ENCODE measurements at places on chromosomes 11 and 22. TPM values are rescaled to one million over a fixed set of nuclear protein-coding genes. Genes with fewer than 3 reads are reported as not detected.

- peak; percentile 88 for DNase-seq
Measured at GRCh38 chr11:130369141-130369691, 54.5 kb upstream of the ZBTB44 start.

DNA sequence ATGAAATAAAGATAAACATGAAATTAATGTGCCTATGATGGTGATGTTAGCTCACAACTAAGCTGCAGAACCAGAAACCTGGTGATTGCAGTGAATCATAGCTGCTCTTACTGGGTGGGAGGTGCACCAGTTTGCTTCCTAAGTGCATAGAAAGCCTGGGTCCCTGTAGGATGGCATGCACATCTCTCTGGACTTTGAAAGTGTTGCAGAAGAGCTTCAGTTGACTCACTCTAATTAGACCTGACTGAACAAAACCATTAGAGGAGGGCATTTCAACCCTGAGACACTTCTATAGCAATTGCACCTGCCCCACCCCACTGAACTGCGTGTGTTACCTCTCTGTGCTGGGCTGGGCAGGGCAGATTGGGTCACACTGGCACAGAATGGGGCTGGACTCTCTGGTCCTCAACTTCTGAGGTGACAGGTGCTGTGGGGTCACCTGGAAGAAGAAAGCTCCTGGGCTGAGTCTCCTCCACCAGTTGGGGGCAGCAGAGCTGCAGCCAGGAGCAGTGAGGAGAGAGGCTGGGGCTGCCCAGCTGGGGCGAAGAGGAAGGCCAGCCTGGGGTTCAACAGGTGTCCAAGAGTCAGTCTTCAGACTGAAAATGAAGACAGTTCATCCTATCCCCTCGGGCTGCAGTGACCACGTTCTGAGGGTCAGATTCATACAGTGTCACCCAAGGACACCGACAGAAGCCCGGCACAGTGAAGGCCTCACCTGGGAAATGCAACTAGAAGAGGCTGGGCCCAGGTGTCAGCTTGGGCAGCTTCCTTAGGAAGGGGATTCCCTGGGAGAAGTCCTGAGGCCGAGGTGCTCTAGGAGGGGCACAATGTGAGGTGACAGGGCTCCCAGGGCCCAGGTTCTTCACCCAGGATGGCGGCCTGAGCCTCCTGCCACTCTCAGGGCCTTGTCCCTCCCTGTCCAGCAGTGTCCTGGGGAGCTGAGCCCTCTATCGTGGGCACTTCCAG is 58.1 kb downstream of the GGTLC2 start:
- no peak for DNase-seq

DNA sequence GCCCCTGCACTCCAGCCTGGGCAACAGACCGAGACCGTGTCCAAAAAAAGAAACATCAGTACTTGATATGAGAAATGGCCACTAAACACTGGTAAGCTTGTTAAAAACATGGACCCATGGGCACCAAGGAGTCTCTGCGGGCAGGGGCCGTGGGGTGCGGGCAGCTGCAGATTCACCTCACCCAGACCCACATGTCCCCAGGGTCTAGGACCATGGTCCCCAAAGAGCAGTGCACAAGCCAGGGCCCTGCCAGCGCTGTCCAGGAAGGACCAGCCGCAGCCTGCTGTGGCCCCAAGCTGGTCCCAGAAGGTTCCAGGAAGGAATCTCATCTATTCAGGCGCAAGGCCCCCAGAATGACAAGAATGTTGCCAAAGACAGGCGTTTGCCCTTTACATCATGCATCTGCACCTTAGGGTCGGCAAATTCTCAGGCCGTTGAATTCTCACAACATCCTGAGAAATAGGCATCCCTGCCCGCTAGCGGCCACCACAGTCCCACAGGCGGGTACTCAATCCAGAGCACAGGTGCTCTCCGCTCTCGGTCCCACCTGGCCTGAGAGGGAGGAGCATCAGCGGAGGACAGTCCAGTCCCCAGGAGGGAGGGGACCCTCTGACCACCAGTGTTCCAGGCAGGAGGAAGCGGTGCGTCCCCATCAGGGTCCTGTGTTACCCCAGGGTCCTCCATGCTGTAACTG is 9.5 kb downstream of the YPEL1 start:
- DNase-seq: no peak

DNA sequence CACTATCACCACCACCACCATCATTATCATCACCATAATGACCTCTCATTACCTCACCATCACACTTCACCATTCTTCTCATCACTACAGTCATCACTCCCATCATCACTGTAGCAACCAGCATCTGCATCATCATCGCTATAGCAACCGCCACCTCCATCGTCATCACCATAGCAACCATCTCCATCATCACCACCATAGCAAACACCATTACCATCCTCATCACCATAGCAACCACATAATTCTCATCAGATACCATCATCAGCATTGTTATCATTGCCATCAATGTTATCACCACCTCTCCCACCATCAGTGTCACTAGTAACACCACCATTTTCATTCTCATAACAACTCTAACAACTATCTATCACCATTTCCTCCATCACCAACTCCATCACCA is 23.1 kb upstream of the CD82 start:
- DNase-seq: no peak

GRCh38 chr11:86492370-86493010 is 117.8 kb downstream of the CCDC81 start:
- DNase-seq: no peak

- peak; percentile 89 for DNase-seq
Measured at GRCh38 chr11:44595964-44596381, 30.5 kb downstream of the CD82 start.

- peak; percentile 39 for DNase-seq
Measured at GRCh38 chr11:101433151-101433550, 150.7 kb downstream of the TRPC6 start.

DNA sequence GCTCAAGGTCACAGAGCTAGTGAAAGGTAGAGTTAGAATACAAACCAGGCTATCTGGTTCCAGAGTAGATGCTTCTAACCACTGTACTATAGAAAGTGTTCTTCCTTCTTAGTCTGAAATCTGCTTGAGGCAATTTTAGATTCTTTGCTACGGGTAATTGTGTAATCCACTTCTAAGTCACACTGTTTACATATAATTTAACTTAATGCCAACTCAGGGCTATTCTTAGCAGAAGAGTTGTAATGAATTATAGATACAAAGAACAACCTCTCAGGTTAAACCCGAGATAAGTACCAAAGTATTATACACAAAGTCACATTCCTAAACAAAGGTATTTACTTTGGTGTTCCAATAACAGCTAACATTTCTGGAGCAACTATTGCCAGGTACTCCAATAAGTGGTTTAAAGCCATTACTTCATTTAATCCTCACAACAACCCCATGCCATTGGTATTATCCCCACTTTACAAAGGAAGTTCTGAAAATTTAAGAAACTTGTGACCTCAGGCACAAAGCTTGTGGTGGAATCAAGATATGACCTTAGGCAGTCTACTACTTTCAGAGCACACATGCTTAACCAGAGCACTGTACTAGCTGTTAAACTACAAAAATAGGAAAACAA is 31.1 kb upstream of the DDI1 start:
- no peak for DNase-seq

Gene DGKZ
- total RNA-seq: 42.5 TPM

Gene MAML2
- total RNA-seq: 5.7 TPM

Gene FADD
- total RNA-seq: 12.1 TPM

Gene MYBPC3
- 0.13 TPM for total RNA-seq

Gene ZNF408
- total RNA-seq: 5.8 TPM

Gene TRPC6
- 19.2 TPM for total RNA-seq

GRCh38 chr22:35526333-35526979 is 14.2 kb upstream of the RASD2 start:
- DNase-seq: peak; percentile 49

- no peak for DNase-seq
Measured at GRCh38 chr11:35811783-35812182, 132.1 kb upstream of the LDLRAD3 start.

GRCh38 chr11:62976109-62976508 is 8.7 kb downstream of the SLC22A6 start:
- no peak for DNase-seq

DNA sequence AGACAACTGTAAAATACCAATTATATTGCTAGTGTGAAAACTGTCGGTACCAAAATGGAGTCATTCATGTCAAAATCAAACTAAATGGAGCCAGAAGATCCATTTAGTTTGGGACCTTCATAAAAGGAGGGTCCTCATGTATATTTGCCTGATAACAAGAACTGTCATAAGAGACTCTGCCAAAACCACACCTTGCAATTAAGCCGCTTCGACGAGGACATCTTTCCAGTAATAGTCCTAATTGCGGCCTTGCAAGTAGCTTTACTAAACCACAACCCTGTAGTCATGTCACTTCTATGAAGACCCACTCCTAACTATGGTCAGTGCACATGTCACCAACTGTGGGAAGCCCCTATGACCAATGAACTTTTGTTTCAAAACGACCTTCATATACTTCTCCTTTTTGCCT is 9.4 kb downstream of the UBQLN3 start:
- no peak for DNase-seq

DNA sequence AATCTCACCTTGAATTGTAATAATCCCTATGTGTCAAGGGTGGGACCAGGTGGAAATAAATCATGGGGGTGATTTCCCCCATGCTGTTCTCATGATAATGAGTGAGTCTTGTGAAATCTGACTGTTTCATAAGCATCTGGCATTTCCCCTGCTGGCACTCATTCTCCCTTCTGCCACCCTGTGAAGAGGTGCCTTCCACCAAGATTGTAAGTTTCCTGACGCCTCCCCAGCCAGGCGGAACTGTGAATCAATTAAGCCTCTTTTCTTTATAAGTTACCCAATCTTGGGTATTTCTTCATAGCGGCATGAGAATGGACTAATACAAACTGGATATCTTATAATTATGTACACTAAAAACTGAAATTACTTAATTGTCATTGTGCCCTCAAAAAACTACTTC is 189.2 kb upstream of the API5 start:
- no peak for DNase-seq

Gene SMC1B
- total RNA-seq: 0.04 TPM

Gene CCDC134
- 13.2 TPM for total RNA-seq

- no peak for DNase-seq
Measured at GRCh38 chr11:119015054-119015611, 3.0 kb downstream of the RPS25 start.

Gene CRYBB2
- 0.09 TPM for total RNA-seq

- no peak for DNase-seq
Measured at GRCh38 chr11:78355309-78355705, 62.3 kb downstream of the GAB2 start.

Gene GAB4
- not detected for total RNA-seq

Gene DEFB131B
- total RNA-seq: not detected

DNA sequence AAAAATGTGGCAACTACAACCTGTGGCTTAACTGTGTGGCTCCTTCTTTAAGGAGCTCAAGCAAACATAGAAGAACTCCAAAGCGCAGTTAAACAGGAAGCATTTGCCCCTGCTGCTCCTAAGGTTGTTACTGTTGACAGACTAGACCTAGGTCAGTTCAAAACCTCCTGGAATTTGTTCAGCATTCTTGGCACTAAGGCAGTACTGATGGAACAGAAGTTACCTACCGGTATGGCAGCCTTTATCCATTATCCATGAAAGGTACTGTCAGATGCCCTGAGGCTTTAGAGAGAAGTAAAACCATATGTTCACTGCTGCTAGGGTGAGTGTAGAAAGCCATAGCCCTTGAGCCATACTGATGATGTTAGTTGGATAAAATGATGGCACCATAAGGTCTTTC is 916.5 kb upstream of the FAT3 start:
- DNase-seq: no peak

Gene MMP1
- 0.04 TPM for total RNA-seq

Gene DENND6B
- total RNA-seq: 2.0 TPM

DNA sequence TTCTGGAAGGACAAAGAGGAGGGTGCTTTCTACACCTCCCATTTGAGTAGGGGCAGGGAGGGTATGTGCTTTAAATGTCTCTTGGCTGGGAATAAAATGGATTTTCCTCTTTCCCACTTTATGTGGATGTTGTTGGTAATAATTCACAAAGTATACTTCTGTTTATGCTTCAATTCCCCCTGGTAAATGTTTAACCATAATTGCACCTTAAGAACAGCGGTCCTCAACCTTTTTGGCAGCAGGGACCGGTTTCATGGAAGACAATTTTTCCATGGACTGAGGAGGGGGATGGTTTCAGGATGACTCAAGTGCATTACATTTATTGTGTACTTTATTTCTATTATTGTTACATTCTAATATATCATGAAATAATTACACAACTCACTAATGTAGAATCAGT is 4.0 kb upstream of the TP53AIP1 start:
- DNase-seq: no peak

Gene BIRC3
- total RNA-seq: 0.98 TPM

GRCh38 chr22:43446916-43447315 is 35.1 kb downstream of the MPPED1 start:
- DNase-seq: no peak

GRCh38 chr22:35460688-35461087 is 60.7 kb downstream of the MCM5 start:
- DNase-seq: no peak

Gene C11orf97
- not detected for total RNA-seq

Gene ZBTB16
- 10.0 TPM for total RNA-seq

- peak; percentile 98 for DNase-seq
Measured at GRCh38 chr11:65083834-65084597, at the start of the genes CDCA5 and ZFPL1. CDCA5 (minus strand) TSS chr11:65084040; CDS start chr11:65083978, 62 bp downstream. ZFPL1 (plus strand) TSS chr11:65084222; CDS start chr11:65084699, 477 bp downstream.

DNA sequence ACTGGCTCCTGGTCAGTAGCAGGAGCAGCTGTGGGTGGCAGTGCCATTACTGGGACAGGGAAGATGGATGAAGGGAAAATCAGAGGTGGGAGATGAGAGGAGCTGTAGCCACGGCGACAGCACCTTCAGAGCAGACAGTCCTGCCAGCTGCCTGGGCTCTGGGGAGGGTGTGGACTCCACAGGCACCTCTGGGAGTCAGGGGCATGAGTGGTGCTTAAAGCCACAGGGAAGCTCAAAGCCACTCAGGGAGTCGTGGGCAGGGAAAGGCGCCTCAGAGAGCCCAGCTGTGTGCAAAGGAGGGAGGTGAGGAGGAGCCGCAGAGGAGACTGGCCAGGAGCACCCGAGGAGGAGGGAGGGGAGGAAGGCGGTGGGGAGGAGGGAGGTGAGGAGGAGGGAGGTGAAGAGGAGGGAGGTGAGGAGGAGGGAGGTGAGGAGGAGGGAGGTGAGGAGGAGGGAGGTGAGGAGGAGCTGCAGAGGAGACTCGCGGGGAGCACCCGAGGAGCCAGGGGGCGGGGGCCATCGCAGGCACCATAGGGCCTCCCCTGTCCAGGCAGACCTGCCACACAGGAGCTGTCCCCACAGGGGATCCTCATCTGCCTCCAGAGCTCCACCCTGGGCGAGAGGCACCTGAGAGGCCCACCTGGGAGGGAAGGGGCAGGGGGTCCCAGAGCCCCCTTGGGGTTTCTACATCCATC is 977.6 kb downstream of the BRD1 start:
- DNase-seq: no peak

Gene UBASH3B
- 4.5 TPM for total RNA-seq

- peak; percentile 64 for DNase-seq
Measured at GRCh38 chr22:36862251-36863242, 1.7 kb downstream of the NCF4 start.

DNA sequence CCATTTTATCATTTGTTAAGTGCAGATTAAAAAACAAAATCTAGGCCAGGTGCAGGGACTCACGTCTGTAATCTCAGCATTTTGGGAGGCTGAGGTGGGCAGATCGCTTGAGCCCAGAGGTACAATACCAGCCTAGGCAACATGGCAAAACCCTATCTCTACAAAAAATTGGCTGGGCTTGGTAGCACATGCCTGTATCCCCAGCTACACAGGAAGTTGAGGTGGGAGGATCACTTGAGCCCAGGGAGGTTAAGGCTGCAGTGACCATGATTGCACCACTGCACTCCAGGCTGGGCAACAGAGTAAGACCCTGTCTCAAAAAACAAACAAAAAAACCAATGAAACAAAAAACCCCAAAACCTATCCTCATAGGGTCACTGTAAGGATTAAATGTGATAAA is 32.9 kb downstream of the HIRA start:
- DNase-seq: no peak

All from muscle of leg (tissue), 16 donors.